NCI-H774 (cell line): ENCODE measurements at places on chromosomes 5 and 9.

GRCh38 chr5:51518607-51519006 lies 135.4 kb downstream of the ISL1 start:
- DNase-seq, result peak; percentile 12

- DNase-seq, result no peak
Measured at GRCh38 chr5:13653709-13654108, 290.8 kb downstream of the DNAH5 start.

GRCh38 chr5:101461455-101461854 lies 558.4 kb upstream of the ST8SIA4 start:
- no peak for DNase-seq

- peak; percentile 5 for DNase-seq
Measured at GRCh38 chr5:120655828-120656435, 191.8 kb downstream of the PRR16 start.
